ENCODE measurements at places on chromosomes 1 and 21.

DNA sequence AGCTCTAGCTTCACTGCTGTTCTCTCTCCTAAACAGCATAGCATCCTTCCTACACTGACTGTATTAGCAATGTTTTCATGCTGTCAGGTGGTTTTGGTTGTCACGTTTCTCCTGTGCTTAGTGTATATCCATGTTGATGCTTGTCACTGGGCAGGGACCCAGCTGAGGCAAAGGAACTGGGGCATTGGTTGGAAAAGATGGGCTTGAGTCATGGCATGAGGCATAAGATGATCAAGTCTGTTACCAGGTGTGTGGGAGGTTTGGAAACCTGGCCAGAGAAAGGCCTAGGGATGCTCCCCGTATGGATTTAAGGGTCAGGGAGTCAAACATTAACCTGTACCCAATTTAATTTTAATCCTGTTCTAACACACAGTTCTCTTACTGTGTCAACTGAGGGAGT is 69.6 kb downstream of the OSBPL9 start:
- DNase-seq = no peak

- no peak for DNase-seq
Observed at GRCh38 chr1:55592122-55592521, 377.0 kb upstream of the USP24 start.

DNA sequence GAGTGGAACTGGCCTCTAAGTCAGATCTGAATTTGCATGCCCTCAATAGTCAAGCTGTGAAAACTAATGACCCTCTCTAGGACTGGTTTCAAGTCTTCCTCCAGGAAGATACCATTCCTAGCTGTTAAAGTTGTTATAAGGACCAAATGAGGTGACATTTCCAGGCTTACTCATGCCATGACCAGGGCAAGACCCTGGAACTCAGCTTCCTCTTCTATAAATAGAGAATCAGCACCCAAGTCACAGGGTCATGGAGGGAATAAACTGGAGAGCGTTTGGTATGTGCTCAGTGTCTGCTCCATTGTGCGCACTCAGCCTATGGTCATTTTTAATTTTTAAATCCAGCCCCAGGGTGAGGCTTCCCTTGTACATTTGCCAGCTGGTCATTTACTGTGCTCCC is 2.5 kb downstream of the S100A9 start:
- no peak for DNase-seq

- no peak for DNase-seq
Observed at GRCh38 chr21:38837806-38838461, 32.2 kb downstream of the ETS2 start.

- DNase-seq = no peak
Observed at GRCh38 chr21:33075128-33075527, 5.2 kb downstream of the OLIG1 start.

DNA sequence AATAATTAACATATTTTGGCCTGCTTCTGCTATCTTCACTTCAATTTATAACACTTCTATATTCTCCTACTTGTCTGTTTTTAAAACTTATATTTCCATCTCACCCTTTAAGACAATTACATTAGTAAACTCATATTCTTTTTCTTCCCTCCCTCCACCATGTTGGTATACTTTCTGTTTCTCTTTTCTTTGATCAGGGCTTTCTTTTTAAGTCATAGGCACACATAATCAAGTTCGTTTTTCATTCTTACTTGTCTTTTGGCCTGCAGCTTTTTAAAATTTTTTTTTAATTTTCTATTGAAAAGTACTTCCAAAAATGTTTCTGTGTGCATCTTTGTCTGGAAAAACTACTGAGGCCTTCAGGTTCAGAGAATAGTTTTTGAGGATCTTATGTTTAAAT is 2.3 kb downstream of the PYHIN1 start:
- DNase-seq = no peak

GRCh38 chr1:2036287-2036686 is 13.9 kb upstream of the PRKCZ start:
- DNase-seq = no peak

DNA sequence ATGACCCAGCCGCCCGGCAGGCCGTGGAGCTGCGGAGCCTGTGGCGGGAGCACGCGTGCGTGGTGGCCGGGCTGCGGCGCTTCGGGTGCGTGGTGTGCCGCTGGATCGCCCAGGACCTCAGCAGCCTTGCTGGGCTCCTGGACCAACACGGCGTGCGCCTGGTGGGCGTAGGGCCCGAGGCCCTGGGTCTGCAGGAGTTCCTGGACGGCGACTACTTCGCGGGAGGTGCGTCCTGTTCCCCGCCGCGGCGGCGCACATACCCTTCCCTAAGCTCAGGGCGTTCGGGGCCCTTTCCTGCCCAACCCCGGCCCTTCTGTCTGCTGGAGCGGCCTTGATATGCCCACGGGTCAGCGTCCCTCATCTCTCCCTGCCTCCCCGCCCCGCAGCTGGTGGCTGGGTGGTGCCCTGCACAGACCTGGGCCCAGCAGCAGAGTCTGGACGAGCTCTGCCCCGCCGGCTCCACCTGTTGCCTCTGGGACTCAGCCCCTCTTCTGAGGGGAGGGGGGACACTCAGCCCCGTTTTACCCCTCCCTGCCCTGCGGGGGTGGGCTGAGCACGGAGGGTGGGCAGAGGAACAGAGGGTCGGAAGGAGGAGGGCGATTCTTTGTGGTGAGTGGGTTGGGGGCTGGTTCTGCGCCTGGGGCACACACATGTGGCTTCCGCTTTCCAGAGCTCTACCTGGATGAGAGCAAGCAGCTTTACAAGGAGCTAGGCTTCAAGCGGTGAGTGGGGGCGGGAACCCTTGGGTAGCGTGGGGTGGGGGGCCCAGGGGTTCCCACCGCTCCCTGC is 688 bp downstream of the PRXL2B start:
- DNase-seq = no peak

DNA sequence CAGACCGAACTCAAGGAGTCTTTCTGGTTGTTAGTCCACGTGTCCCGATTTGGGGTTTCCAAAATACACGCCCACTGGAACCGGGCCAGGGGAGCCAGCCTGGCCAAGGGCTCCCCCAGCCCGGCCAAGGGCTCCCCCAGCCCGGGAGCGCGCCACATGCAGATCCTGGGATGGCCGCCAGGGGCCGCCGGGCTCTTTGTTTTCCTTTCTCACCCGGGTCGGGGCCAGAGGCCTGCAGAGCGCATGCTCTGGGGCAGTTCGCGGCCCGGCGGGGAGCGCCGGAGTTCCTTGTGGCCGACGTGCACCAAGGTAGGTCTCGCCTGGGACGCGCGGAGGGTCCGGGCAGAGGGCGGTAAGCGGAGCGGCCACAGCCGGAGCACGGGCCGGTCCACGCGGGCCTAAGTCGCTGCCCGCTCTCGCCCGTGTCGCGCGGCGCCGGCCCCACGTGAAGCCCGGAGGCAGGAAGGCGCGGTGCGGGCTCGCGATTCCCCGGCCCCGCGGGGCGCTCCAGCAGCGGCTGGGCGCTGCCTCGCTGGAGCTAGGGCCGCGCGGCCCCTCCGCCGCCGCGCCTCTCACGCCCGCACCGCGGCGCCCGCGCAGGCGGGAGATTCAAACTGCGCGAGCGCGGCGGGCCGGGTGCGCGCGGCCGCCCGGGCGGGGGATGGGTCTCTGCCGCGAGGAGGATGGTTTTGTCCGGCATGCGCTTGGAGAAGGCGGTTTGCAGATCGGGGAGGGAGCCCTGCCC is 12.3 kb downstream of the RCC1 start:
- DNase-seq = peak; percentile 80

- no peak for DNase-seq
Observed at GRCh38 chr1:44390277-44390676, 14.8 kb upstream of the RNF220 start.

DNA sequence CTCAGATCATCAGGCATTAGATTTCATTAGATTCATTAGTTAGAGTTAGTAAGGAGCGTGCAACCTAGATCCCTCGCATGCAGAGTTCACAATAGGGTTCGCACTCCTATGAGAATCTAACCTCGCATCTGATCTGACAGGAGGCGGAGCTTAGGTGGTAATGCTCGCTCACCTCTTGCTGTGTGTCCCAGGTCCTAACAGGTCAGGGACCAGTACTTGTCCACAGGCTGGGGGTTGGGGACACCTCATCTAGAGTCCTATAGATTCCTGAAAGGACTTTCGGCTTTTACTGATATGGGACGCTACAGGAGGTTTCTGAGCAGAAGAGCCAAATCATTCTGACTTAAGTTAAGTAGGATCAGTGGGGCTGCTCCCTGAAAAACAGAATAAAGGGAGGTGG is 91.4 kb downstream of the AKT3 start:
- no peak for DNase-seq

GRCh38 chr1:156998840-156999500 is 46.6 kb downstream of the ARHGEF11 start:
- no peak for DNase-seq

- DNase-seq = no peak
Observed at GRCh38 chr1:116915086-116915661, 5.5 kb downstream of the PTGFRN start.

DNA sequence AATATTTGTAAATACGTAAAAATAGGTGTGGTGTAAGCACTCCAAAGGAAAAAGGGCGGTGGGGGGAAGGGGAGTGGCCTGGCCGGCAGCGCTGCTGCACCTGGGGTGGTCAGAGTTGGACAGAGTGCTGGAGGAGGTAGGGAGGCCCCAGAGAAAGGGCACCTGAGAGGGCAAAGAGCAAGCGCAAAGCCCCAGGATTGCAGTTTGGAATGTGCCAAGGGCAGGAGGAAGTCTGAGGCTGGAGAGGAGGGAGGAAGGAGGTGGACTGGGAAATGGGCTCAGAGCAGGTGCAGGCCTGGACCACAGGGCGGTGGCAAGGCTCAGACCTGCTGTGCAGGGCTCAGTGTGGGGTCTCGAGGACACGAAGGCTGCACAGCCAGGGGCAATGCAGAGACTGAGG is 30.6 kb downstream of the LDLRAP1 start:
- no peak for DNase-seq

- no peak for DNase-seq
Observed at GRCh38 chr1:178496410-178497135, at the start of gene CLEC20A. TSS of gene CLEC20A (minus strand) at chr1:178496964. CDS start at chr1:178496939, 25 bp downstream.

DNA sequence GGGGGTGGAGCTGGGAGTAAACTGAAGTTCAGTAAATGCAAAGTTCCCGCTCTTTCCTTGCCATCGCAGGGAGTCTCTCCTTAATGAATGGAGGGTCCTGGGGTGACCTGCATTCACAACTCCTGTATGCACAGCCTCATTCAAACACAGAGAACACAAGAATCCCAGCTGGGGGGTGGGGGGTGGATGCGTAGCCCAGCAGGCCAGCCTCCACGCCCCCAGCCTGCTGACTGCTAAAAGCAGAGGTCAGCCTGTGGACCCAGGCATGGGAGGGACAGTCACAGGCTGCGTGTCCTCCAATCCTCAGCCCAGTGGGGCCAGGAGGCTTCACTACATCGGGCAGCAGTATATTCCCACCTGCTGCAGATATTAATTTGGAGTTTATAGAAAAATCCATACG is 263.1 kb downstream of the GRIK3 start:
- no peak for DNase-seq

GRCh38 chr1:41805771-41806471 is 112.8 kb downstream of the HIVEP3 start:
- no peak for DNase-seq

DNA sequence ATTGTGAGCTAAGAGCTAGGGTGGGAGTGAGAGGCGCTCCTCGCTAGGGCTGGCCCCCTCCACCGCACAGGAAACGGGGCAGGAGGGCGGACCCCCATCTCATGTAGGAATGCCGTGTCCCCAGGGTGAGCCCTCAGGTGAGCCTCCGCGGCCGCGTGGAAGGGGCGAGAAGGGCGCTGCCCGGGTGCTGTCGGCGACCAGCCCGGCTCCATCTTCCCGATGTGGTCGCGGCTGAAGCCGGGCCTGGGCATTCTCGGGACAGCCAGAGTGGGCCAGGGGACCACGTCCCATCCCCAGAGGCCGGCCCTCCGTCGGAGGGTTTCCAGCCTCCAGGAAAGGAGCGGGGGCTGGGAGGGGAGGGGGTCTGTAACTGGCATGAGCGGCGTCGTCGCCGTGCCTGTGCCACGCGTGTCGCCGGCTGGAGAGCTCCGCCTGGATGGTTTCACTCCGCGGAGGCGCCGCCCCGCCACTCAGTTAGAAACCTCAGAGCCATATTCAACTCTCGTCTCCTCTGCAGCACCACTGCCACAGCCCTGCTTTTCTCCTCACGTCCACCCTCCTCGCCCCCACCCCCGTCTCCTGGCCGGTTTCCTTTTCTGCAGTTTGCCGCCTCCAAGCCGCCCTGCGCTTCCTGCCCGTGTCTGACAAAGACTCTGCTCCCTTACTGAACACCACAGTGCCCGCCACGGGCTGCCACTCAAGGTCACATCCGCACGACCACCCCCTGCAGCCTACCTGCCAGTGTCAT is at the start of gene TMEM269:
Gene TMEM269, plus strand, starts transcription at position 46 of the 748 bp plus-strand sequence. CDS start 4,903 bp downstream, outside the sequence.
- DNase-seq = no peak

GRCh38 chr1:60740154-60740553 is 342.2 kb upstream of the NFIA start:
- no peak for DNase-seq

DNA sequence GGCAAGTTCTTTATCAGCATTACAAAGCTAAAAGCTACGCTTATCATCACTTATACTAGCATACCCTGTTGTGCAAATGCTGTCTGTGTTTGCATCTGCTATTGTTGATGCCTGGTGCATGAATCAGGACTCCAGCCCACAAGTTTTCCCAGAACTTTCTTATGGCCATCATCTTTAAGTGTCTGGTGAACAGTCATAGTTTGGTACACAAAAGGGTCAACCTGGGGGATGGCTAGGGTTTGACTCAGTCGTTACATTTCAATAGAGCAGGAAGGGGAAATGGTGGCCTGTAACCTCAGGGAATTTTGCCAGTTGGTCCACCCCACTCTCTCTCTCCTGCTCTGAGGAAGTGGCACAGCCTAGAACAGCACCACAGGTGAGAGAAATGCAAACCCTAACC is 35.4 kb downstream of the SELL start:
- no peak for DNase-seq

DNA sequence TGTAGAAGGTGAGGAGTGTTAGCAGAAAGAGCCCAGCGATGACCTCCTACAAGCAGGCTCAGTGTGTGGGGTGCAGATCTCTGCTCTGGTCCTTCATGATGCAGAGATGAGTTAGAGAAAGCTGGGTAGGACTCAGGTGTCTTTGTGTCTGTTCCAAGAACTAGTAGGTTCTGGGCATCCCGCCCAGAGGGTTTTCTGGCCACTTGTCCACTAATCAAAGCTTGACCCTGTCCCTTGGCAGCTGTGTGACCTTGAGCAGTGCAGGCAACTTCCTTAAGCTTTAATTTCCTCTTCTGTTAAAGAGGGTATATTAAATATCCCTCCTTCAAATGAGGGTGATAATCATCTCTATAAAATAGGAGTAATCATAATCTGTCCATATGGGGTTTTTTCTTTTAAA is 54.7 kb upstream of the WNT4 start:
- no peak for DNase-seq

DNA sequence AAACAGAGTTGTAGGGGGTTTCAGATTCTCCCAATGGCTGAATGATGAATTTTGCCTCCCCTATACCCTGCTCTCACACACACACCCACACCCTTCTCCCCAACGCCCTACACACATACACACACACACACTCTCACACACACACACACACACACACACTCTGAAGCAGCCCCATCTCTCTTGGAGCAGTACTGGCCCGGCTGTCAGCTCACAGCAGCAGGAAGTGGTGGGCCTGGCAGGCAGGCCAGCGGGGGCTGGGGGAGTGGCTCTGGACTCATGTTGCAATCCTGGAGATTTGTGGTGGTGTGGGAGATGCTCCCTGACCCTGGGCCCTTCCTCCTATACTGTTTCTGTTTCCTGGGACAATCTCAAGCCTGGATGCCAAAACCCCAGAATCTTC is 2.2 kb downstream of the IKBKE start:
- DNase-seq = peak; percentile 80

All from AML-193 (cell line).